A549 treated with dexamethasone at 1 μM for 4 hours (cell line): ENCODE measurements at places on chromosomes 4 and X. TPM values are rescaled to one million over a fixed set of nuclear protein-coding genes. Genes with fewer than 3 reads are reported as not detected.

The PPBP gene
- 0.17 to 0.20 TPM in 2 of 5 replicates, not detected in the others for total RNA-seq

The HSD17B10 gene
- 176 to 194 TPM (median 180 TPM) in 5 replicates for total RNA-seq

The SLC38A5 gene
- total RNA-seq = 0.08 to 0.24 TPM (median 0.18 TPM) in 4 of 5 replicates, not detected in the other

The PCDH11X gene
- 0.02 TPM in 2 of 5 replicates, not detected in the others for total RNA-seq

The RAB39B gene
- total RNA-seq = 0.71 to 1.0 TPM (median 0.80 TPM) in 5 replicates

The CENPVL1 gene
- total RNA-seq = not detected in 5 replicates

The FAM184B gene
- 0.01 to 0.05 TPM (median 0.02 TPM) in 5 replicates for total RNA-seq

The ARL9 gene
- total RNA-seq = 0.07 TPM in 2 of 5 replicates, not detected in the others

The AMER1 gene
- total RNA-seq = 1.9 to 3.0 TPM (median 2.8 TPM) in 5 replicates

The CLCN4 gene
- 3.2 to 5.5 TPM (median 4.5 TPM) in 5 replicates for total RNA-seq

The NLRP2B gene
- total RNA-seq = not detected in 5 replicates

The AFF1 gene
- 8.0 to 17.6 TPM (median 14.5 TPM) in 5 replicates for total RNA-seq

The TMSB15C gene
- total RNA-seq = 0.04 to 0.22 TPM (median 0.13 TPM) in 5 replicates

The CT45A10 gene
- total RNA-seq = 0.21 to 0.55 TPM (median 0.44 TPM) in 4 of 5 replicates, not detected in the other

The GC gene
- total RNA-seq = not detected in 5 replicates

The COL4A6 gene
- total RNA-seq = 13.9 to 17.4 TPM (median 16.8 TPM) in 5 replicates

The GATA1 gene
- total RNA-seq = not detected in 5 replicates

The LRCH2 gene
- total RNA-seq = 0.02 to 0.05 TPM (median 0.02 TPM) in 4 of 5 replicates, not detected in the other

The UBL4A gene
- 60.1 to 68.0 TPM (median 66.5 TPM) in 5 replicates for total RNA-seq

The NAA11 gene
- total RNA-seq = not detected in 5 replicates

The ADH1C gene
- total RNA-seq = not detected in 5 replicates

The PCYT1B gene
- 0.02 to 0.08 TPM (median 0.05 TPM) in 5 replicates for total RNA-seq

The ARHGAP4 gene
- total RNA-seq = 0.82 to 2.5 TPM (median 2.0 TPM) in 5 replicates

The DCAF16 gene
- 4.5 to 7.8 TPM (median 6.7 TPM) in 5 replicates for total RNA-seq

The HSFX4 gene
- 0.10 to 0.13 TPM (median 0.11 TPM) in 3 of 5 replicates, not detected in the others for total RNA-seq

The RBM46 gene
- total RNA-seq = not detected in 5 replicates

The NPY2R gene
- 0.04 TPM in 1 of 5 replicates, not detected in the others for total RNA-seq

The SPANXN3 gene
- total RNA-seq = not detected in 5 replicates
